GM18507 (cell line): ENCODE measurements at places on chromosomes 3 and 15.

DNA sequence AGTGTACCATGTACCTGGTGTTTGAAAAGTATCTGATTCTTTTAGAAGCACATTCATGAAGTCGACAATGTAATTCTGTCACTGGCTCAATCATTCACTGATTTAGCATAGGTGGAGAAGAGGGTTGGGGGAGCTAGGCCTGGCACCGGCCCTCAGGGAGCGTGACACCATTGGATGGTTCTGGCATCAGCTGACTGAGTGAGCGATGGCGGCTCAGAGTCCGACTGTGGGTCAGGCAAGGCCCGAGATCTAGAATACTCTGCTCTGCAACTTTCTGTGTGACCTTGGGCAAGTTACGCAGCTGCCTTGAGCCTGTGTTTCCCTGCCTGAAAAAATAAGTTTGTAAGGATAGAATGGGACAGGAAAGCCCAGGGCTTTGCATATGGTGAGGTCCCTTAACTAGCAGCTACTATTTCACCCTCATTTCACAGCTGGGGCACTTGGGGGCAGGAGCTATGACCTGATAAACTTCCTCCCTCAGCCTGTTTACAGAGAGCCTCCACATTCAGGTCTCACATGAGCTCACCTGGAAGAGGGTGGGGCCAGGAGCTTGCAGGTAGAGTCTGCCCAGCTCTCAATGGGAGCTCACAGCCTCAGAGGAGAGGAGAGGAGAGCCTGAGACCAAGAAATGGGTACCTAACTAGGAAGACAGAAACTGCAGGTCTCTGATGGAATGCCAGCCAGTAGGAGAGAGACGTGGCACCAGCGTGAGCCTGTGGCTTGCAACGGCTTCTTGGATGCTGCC, 153.7 kb upstream of the TLE3 start:
- DNase-seq = no peak

DNA sequence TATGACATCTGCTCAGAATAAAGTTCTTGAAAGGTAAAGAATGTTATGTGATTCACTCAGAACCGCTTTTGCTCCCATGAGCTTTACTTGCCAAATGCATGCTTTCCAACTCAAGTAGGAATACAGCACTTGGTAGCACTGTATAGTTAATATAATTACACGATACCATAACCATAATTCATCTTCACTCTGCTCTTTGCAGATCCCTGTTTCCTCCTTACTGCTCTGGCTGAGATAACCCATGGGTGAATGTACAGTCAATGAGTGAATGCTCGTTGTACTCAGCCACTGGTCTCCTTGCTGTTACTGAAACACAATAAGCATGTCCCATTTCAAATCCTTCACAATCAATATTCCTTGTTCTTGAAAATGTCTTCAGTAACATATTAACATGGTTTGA, 550.0 kb downstream of the FGF12 start:
- DNase-seq = no peak

DNA sequence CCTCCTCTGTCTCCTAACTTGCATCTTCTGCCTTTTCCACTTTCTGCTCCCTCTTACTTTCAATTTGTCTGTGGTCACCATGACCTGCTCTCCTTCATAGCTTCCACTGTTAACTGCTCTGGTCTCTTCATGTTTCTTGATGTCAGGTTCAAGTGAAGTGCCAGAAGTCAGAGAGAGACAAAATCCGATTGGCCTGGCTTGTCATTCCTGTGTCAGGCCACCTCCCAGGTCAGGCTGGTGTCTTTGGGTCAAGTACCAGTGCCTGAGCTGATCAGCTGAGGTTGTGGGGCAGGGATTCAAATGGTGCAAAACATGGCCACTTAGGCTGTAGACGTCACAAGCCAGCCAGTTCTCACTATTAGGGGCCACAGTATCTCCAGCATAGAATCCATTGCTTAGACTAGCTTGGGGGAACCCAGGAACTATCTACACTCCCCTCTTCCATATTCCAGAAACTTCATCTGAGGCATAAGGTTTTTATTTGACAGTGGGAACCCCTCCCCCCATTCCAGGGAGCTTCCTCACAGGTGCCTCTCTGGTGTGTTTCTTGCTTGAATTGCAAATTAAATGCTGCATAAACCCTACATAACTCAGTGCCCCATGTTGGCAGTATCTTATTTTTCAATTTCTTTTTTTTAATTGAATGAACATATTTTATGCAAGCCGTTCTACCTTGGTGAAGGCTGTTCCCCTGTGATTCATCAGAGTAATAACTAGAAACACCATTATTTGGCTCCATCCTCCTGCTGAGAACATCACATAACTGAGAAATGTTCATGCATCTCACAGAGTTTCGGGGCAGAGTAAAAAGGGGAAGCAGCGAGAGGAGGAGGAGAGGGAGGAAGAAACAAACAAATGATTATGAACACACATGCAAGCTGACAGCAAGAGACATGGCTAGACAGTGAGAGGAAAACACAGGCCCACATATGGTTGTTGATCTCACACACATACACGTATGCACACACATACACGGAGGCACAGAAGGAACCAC, 175.8 kb downstream of the TLE3 start:
- no peak for DNase-seq

DNA sequence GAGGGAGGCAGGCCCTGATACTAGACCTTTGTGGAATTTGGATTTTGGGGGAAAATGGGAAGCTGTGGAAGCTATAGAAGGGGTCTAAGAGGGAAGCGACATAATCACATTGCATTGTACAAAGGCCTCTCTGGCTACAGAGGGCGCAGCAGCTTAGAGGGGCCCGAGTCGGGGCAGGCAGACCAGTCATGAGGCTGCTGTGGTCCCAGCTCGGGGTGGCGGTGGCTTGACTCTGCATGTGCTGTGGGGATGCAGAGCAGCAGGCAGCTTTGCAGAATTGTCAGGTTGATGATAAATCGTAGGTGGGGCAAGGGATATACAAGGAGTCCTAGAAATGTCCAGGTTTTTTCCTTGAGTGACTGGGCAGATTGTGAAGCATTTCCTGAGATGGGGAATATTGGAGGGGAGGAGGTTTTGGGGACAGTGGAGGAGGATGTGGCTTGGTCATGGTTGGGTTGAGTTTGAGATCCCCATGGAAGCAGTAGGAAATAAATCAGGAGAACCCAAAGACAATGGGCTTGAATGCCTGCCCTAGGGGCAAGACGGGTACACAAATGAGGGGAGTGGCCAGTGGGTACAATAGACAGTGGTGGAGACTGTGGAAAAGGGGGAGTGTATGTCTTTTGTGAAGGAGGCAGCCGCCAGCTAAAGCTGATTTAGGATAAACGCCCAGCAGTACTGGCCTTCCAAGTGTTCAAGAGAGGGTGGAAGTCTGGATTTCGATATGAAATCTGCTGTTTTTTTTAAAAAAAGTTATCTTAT, 94.1 kb downstream of the HMG20A start:
- no peak for DNase-seq

DNA sequence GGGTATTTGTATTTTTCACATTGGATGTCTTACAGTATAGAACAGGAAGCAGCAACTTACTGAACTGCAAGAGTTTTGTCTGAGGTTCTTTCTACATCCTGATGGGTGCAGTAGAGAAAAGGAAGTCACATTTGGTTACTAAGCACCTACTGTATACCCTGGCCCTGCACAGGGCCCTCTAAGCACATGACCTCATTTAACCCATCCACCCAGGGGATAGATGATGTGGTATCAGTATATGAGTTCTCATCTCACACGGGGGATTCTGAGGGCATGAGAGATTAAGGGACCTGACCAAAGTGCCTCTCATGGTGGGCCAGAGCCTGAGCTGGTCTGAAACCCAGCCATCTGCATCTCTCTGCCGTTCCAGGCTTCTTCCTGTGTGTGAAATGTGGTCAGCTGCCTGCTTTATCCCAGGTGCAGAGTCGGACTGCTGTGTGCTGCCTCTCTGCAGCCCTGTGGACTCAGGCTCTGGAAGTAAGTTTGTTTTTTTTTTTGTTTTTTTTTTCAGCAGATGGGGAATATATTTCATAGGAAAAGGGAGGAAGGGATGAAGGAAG, 17.9 kb downstream of the SLC6A11 start:
- DNase-seq = no peak

DNA sequence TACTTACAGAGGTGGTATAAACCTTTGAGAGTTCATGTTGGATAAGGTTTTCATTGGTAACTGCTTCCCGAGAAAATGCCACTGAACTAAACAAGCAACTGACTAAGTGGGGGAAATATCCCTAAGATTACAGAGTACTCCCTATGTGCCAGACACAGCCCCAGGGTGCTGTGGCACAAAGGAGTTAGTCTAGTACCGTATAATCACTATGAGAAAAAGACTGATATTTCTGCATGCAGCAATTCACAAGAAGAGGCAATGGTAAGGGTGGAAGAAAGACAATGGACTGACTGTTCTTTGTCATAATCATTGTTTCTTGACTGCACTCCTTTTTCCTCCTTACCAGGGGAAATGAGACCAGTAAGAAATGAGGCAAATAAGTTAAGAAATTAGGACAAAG, 20.0 kb upstream of the SLC25A26 start:
- no peak for DNase-seq

DNA sequence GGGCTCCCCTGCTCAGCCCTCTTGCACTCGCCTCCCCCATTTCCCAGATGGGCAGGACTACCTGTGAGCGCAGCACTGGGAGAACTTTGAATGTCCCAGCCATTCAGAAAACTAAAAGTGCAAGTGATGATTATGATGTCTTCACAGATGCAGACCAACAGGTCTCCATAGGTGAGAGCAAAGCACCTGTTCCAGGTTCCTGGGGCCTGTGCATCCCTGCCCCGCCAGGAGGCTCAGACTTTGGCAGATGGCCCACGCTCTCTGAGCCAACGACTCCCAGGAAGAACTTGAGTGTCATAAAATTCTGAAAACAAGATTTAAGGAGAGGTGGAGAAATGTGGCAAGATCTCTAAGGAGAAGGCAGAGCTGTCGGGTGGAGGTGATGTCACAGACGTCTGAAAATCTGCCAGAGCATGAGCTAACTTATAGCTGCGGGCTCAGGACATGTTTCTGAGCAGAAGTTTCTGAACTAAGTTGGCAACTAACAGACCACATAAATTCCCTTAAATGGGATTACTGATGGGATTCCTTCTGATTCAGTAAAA, 110.8 kb upstream of the IGF1R start:
- no peak for DNase-seq

- no peak for DNase-seq
Measured at GRCh38 chr15:85408270-85408746, 27.9 kb downstream of the AKAP13 start.

- no peak for DNase-seq
Measured at GRCh38 chr3:79947469-79947868, 179.7 kb upstream of the ROBO1 start.

DNA sequence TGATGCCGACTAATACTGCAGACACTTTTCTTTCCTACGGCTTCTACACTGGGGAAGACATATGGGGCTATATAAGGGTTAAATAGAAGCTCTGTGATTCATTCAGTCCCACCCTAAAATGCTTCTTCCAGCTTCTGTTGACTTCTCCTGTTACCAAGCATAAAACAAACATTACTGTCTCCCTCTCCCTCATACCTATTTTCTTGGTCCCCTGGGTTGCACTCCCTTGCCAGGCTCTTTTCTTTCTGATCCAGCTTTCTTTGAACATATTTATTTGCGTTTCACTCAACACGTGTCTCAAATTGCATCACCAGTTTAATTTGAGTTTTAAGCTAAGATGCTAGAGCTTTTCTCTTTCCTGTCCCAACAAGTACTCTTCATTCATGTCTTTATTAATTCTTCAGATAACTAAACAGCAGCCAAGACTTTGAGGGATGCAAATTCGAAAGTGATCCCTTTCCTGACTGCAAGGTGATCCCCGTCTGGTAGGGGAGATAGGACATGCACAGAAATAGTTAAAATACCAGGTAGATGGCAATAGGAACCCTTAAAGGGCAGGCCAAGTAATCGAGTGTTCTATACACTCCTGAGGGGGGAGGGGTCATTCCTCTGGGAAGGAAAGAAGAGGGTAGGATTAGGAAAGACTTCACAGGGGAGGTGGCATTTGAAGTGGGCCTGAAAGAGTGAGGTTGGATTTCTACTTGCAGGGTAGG, 198.6 kb upstream of the BCL6 start:
- no peak for DNase-seq

- no peak for DNase-seq
Measured at GRCh38 chr3:25692341-25692740, 27.6 kb upstream of the TOP2B start.

GRCh38 chr15:55884223-55884622, 109.2 kb downstream of the NEDD4 start:
- no peak for DNase-seq

DNA sequence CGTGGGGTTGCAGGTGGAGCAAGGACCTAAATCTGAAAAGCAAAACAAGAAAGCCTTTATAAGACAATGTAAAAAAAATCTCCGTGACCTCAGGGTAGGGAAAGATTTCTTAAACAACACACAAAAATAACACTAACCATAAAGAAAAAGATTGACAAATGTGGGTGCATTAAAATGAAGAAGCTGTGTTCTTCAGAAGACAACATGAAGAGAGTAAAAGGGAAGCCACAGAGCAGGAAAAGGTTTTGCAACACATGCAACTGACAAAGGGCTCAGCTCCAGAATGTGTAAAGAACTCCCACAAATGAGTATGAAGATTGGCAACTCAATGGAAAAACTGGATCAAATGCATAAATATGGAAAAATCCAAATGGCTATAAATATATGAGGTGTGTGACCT, 74.2 kb downstream of the MAGEF1 start:
- no peak for DNase-seq

DNA sequence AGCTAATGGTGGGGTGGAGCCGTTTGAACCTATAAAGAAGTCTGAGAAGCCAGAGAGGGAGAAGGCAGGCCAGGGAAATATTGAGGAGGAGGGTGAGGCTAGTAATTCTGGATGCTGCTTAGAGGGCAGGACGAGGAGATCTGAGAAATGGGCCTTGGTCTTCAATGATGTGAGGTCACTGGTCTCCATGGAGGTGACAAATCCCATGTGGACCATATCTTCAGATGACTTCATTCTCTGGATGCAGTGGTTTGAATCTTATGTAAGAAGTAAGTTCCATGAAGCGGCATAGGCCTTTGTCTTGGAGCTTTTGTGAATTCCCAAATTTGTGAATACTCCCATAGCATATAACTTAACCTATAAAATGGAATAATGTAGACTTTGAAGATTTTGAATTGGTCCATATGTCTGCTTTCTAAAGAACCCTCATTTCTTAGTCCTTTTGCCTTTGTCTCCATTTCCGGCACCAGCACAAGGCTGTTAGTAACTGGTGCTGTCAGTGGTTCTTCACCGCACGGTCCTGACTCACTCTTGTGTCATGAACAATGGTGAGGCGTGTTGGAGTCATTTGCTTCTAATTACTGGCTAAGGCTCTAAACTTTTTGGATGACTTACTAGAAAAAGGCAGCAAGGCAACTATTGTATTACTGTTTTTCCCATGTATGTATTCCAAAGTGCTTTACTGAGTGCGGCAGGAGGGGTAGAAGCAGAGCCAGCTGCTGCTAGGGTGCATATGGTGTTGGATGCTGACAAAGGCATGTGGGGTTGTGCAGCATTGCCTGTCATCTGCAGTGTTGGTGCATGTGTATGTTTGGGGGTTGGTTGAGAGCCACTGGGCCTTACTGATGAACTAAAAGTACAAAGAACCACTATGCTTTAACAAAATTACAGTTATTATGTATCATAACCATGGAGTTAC, 279.3 kb upstream of the C2CD4B start:
- no peak for DNase-seq

GRCh38 chr3:44584646-44585501, at the start of gene ZNF660:
Gene ZNF660 (plus strand): TSS chr3:44584964. CDS start chr3:44594194, 9,230 bp downstream.
- DNase-seq = no peak
